Urothelium cell line (cell line): ENCODE measurements at places on chromosomes 11 and 22.

GRCh38 chr11:95156916-95157541 lies 67.4 kb downstream of the ENDOD1 start:
- no peak for DNase-seq

GRCh38 chr22:21587803-21588611 lies 20.5 kb downstream of the UBE2L3 start:
- no peak for DNase-seq

- DNase-seq = no peak
Measured at GRCh38 chr11:124823512-124824376, 23.5 kb upstream of the MSANTD2 start.

DNA sequence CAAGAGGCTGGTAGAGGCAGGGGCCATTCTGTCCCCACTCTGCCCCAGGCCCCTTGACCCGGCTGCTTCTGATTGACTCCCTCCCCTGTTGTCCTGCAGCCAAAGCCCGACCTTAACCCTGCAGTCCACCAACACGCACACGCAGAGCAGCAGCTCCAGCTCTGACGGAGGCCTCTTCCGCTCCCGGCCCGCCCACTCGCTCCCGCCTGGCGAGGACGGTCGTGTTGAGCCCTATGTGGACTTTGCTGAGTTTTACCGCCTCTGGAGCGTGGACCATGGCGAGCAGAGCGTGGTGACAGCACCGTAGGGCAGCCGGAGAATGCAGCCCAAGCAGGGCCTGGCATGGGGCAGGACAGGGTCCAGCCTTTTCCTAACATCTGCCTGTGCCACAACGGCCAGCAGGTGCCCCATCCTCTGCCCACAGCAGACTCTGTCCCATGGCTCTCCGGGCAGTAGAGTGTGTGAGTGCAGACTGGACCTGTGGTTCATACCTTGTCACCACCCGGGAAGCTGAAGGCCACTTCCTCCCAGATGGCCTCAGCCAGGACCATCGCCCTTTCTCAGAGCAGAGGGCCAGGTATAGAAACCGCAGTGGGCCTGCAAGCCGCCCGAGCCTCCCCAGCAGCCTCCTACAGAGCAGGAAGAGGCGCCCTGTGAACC lies 26.8 kb upstream of the MGAT3 start:
- no peak for DNase-seq

DNA sequence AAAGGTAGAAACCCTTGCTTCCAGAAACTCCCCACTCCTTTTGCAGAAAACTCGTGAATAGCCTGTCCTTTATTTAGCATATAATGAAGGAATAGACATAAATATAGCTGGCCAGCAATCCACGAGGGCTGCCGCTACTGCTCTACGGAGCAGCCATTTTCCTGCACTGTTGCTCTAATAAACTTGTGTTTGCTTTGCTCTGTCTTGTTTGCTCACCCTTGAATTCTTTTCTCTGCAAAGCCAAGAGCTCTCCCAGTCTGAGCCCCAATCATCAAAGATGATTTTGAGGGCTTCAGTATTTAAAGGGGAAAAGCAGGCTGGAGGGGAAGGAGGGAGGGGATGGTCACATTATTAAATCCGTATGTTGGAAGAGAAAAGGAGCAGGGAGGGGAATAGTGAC lies 16.6 kb upstream of the CHKA start:
- DNase-seq = no peak

GRCh38 chr11:88810420-88811097 lies 255.2 kb downstream of the GRM5 start:
- DNase-seq = no peak

DNA sequence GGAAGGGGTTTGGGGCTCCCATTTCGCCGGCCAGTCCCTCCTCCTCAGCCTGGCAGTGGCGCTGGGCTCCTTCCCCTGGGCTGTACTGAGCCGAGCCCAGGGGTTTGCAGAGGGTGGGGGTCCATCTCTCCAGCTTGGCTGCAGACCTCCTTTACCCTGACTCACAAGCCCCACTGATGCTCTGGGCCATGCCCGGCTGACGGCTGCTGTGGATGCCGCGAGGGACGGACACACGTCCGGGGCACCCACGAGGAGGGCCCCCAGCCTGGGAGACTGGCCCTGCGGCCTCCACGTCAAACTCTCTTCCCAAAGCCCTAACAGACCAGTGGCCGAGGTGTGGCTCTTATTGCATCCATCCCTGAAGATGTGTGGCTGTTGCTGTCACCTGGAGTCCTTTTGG lies 14.1 kb downstream of the PMM1 start:
- no peak for DNase-seq

DNA sequence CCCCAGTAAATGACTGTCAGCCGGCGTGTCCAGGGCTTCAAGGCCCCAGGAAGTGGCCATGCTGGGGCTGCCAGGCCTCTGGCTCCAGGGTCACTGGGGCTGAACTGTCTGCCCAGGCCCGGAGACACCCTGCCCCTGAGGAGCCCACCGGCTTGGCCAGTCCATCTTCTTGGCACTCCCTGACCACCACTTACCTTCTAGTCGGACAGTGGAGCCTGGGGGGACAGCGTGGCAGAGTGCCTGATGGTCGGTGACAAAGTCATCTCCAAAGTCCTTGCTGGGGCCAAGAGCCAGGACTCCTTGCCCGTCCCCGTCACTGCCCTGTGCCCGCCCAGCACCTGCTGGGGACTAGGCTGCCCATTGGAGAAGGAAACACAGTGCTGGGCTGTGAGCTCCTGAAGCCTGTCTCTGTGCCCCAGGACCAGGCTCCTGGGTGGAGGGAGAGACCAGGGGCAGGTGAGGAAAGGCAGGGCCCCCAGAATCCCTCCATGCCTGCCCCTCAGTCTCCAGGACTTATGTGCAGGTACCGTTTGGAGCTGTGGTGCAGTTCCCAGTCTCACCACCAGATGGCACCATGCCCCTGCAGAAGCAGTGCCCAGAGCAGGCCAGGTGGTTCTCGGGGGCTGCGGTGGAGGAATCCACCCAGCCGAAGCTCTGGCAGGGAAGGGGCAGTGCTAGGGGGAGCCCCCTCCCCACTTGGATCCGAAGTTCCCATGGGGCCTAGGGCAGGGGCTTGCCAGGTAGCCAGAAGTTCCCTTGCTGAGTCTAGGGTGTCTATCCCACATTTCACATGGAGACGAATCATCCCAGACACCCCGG lies 6.0 kb upstream of the CCDC188 start:
- DNase-seq = peak; percentile 93
